Kidney tubule cell (primary cell): ENCODE measurements at places on chromosomes 11 and 22.

DNA sequence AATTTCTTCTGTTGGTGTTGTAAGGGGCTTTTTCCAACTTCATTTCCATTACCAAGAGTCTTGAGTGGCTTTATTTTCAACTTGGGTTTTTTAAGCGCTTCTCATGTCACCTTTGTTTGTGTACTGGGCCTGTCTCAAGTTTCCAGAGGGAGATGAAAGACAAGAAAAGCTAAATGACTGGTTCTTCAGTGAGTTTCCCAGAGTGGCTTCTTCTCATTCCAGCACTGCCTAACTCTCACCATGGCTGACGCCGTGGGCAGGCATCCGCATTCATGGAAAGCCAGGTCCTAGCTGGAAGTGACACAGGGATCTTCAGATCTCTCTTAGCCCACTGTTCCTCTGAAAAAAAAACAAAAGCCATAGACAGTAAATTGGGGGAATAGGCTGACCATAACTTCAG, 28.6 kb downstream of the MARK2 start:
- DNase-seq: no peak

GRCh38 chr22:37745548-37746365, 48.9 kb downstream of the TRIOBP start:
- peak; percentile 90 for DNase-seq

DNA sequence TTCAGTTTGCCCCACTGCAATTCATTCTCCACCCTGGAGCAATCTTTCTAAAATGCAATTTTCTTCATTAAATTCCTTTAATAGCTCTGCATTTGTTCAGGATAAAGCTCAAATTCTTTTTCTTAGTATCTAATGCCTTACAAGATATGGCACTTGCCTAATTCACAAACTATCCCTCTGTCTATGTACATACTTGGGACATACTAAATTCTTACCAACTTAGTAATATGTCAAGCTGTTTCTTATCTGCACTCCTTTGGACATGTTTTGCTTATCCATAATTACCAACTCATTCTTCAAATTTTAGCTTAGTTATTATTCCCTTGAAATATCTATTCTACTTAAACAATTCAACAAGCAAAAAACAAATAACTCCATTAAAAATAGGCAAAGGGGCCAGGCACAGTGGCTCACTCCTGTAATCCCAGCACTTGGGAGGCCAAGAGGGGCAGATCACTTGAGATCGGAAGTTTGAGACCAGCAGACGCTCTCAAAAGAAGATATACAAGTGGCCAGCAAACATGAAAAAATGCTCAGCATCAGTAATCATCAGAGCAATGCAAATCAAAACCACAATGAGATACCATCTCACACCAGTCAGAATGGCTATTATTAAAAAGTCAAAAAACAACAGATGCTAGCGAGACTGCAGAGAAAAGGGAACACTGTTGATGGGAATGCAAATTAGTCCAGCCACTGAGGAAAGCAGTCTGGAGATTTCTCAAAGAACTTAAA, 96.9 kb downstream of the FAM76B start:
- no peak for DNase-seq

DNA sequence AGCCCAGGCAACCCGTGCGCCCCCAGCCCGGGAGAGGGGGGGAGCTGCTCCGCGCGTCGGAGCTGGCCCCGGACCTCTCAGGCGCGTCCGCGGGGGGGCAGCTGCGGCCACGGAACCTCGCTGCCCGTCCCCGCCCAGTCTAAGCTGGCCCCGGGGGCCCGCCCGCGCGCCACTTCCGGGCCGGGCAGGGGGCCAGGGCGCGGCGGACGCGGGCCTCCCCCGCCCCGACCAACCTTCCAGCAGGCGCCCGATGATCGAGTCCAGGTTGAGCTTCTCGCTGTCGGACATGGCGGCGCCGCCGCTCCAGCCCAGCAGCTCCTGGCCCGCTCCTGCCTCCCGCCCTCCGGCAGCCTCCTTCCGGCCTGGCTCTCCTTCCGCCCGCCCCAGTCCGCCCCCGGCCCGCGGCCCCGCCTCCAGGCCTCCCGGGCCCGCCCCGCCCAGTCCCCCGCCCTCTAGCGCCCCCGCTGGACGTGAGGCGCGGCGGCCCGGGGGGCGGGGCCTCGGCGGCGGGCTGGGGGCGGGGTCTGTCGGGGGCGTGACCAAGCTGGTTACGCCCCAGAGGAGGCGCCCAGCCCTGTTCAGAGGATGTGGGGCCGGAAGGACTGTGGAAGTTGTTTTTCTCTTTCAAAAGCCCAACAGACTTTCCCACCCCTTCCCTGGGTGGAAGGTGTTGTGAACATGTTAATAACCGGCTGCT, at the start of gene PPP1CA:
Gene PPP1CA (minus strand): TSS at position 364 of the 697 bp plus-strand sequence. CDS start 76 bp downstream, at position 288.
- peak; percentile 91 for DNase-seq

- no peak for DNase-seq
Observed at GRCh38 chr11:124829986-124830385, 29.8 kb upstream of the MSANTD2 start.

- peak; percentile 97 for DNase-seq
Observed at GRCh38 chr11:65317025-65317786, 2.5 kb downstream of the CDC42EP2 start.

GRCh38 chr22:26597026-26597425, 7.1 kb upstream of the TPST2 start:
- DNase-seq: no peak

GRCh38 chr11:35321532-35322317, 97.6 kb downstream of the SLC1A2 start:
- DNase-seq: no peak

- peak; percentile 17 for DNase-seq
Observed at GRCh38 chr22:29748248-29748893, 18.4 kb downstream of the ZMAT5 start.

DNA sequence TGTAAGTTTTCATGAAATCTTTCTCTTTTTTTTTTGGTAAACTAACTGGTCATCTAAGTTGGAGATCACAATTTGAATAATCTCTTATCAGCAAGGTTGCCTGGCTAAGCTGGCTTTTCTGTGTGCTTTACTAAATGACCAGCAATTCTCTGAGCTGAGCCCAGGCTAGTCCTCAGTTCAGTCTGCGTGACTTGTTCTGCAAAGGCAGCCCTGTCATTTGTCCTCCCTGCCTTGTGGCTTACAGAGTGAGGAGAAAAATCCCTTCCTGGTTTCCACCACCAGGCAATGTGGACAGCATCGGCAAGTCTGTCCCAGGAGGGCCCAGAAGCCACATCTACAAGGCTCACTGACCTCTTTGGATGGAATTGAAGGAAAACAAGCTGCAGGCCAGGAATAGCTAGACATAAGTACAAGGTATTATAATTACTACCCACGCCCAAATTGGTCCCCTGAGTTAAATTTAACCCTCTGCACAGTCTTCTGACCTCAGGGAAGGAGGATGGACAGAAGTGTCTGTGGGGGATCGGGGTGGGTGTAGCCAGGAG, 108.6 kb downstream of the SCN3B start:
- DNase-seq: no peak

- DNase-seq: no peak
Observed at GRCh38 chr22:35085621-35086020, 19.7 kb downstream of the ISX start.

- DNase-seq: no peak
Observed at GRCh38 chr11:88815505-88815904, 250.3 kb downstream of the GRM5 start.

DNA sequence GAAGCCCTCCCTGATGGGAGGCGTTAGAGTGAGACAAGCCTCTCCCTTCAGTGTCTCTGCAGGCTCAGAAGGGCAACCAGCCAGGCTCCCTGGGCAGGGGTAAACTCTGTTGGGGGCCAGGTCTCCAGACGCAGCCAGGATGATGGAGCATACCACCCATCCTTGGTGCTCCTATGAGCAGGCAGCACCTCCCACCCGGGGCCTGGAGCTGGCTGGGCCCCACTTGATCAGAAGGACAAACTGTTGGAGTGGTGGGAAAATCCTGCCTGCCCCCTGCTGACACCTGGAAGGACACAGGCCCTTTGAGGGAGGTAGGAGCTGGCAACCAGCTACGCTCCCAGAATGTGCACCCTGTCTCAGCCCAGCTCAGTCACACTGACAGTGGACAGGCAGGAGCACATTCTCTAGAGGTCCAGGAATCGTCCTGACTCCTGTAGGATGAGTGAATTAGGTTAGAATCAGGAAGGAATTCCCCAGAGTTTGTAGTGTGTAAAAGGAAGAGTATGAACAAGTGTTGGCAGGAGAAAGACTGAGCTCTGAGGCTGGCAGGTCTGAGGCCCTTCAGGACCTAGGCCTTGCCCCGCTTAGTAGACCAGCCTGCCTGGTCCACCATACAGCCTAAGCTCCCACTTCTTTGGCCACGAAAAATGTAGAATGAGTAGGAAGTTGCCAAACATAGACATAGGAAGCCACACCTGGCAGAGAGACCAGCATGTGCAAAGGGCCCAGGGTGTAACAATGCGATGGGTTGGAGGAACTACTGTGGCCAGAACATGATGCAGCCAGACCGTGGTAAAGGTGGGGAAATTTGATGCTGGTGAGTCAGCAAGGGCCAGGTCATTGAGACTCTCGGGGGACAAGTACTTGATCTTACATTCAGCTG, 19.1 kb downstream of the ARHGEF17 start:
- DNase-seq: peak; percentile 87

DNA sequence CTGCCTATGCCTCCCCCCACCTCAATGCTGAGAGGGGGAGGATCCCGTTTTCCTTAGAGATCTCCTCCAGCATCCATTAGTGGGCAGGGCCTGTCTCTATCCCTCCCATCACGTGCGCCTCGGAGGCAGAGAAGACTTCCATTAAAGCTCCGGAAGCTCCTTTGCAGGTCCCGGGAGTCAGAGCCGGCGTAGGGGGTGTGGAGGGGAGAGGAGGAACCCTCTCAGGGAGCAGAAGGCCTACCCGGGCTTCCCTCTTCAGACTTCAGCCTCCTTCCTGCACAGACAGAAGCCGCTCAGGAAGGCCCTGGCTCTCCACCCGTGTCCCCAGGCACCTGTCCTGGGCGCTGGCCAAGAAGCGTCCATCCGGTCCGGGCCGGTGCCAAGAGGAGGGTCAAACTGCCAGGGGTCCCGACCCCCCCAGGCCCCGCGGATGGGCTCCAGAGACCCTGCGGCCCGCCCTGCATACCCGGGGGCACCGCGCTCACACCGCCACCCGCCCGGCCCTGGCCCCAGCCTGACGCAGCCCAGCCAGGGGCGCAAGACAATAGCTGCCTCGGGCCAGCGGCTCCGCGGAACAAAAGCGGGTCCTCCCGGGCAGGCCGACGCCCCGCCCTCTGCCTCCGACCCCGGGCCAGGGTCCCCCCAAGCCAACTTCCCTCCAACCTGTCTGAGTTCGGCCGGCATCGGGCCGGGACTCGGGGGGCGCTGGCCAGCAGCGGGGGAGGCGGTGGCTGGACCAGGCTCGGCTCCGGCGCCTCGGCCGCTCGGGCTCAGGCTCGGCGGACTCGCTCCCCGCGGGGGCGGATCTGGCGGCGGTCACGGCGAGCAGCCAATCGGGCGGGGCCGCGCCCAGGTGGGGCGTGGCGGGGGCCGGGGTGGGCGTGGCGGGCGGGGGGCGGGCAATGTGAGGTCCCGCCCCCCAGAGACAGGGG, 29.9 kb downstream of the ARVCF start:
- peak; percentile 84 for DNase-seq

DNA sequence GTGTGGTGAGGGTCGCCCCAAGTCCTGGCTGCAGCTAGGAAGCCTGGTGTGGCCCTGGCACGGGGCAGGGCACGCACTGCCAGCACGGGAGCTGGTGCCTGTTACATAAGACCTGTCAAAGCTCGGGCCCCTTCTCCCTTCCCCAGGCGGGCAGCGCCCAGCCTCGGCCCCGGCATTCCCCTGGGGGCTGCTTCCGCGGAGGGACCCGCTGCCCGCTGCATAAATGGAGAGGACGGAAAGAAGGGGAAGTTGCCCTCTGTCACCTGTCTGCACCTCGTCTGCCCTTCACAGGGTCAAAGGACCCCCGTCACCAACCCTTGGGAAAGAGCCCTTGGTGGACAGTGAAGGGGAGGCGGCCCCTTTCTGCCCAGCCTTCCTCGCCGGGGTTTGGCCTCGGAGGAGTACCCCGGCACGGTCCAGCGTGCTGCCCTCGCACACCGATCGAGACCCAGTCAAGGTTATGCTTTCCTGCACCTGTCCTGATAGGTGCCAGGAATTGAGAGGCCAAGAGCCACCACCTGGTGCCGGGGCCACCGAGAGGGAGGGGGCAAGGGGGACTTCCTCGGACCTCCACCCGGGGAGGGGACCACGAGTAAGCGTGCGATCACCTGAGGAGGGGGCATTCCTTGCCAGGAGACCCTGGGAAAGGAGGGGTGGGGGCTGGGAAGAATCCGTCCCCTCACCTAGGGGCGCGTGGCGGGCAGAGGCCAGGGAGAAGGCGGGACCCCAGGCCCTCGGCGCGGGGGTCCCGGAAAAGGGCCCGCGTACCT, 16.8 kb upstream of the MFRP start:
- DNase-seq: no peak

GRCh38 chr11:19592842-19593241, 119.8 kb upstream of the NAV2 start:
- DNase-seq: no peak

GRCh38 chr11:84607975-84608836, 1018.9 kb downstream of the DLG2 start:
- no peak for DNase-seq

GRCh38 chr11:35270342-35270741, 131.4 kb downstream of the CD44 start:
- no peak for DNase-seq

- peak; percentile 64 for DNase-seq
Observed at GRCh38 chr11:17171343-17171742, 36.4 kb downstream of the PIK3C2A start.

GRCh38 chr11:86805873-86806310, 5.5 kb downstream of the PRSS23 start:
- DNase-seq: peak; percentile 77

DNA sequence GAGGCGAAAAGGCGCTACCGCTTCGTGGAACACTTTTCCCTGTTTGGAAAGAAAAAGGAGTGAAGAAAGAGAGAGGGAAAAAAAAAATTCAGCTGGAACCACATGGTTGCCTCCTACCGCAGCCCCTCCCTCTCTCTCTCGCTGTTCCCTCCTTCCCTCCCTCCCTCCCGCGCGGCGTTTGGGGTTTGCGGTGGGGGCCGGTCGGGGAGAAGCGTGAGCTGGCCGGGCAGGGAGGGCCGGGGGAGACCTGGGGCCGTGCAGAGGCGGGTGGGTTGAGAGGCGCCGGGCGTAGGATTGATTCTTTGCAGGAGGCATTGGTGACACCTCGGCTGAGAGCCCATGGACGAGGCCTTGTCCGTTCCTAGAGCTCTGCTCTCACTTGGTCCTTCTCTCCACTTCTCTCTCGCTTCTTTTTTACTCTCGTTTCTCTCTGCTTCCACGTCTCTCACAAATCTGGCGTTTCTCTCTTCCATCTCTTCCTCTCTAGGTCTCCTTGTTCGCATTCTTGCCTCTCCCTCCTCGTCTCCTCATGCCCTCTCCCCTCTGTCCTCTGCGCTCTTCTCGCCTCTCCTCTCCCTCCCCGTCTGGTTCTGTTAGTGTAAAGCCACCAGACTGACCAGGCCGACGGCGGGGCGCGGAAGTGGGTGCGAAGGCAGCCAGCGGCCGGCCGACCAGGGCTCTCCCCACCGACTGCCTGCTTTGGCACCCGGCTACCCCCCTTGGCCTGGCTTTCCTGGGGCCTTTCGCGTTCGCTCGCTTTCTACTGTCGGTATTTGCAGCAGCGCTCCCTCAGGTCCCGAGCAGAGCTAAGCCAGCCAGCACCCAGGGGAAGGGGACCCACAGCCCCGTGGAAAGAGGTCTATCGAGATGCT, at the start of gene CLMP:
Gene CLMP (minus strand): TSS at position 61 of the 872 bp plus-strand sequence. CDS start 308 bp downstream, outside the sequence.
- DNase-seq: peak; percentile 33
